ENCODE measurements at places on chromosomes 3 and 15. TPM values are rescaled to one million over a fixed set of nuclear protein-coding genes. Genes with fewer than 3 reads are reported as not detected.

Gene FOXB1
- not detected for total RNA-seq

Gene DGKG
- 10.8 TPM for total RNA-seq

- no peak for DNase-seq
These were observed 92.1 kb upstream of the CHD2 start for GRCh38 chr15:92807971-92808571.

DNA sequence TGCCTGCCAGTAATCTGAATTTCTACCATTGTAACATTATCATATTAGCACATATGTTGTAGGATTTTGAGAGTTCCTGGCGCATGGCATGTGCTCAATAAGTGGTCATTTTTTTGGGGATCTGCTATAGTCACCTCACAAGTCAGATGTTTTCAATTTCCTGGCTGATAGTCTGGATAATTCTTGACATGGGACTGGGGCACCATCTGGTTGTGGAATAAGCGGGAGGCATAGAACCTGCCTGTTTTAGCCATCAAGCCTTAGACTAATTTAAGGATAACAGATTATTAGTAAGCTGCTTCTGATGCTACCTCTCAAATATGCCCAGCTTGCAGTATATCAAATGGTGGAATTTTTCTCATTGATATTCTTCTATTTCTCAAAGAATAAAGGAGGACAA, 39.1 kb downstream of the GASK1A start:
- no peak for DNase-seq

DNA sequence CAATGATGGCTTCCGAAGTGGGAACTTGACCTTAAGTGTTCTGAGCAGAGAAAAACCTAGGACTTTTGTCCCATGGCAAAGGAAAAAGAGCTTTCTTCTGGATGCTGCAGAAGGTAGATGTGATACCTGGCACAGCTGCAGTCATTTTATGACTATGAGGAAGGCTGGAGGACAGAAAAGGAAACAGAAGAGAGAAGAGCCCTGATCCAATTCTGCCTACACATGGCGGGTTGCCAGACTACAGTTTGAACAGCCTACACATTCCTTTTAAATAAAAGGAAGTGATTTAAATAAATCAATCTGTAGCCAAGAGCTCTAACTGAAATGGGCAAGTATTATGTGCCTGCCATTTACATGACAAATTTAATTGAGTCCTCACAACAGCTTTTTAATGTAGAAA, 43.6 kb upstream of the CHRNB4 start:
- DNase-seq = no peak

All from psoas muscle (tissue), 8 donors.